ENCODE measurements at places on chromosomes 3 and 15. TPM values are rescaled to one million over a fixed set of nuclear protein-coding genes. Genes with fewer than 3 reads are reported as not detected.

The CYP8B1 gene
- not detected for total RNA-seq

- H3K27ac ChIP-seq = no peak overlapping the region
- DNase-seq = no peak
- no peak overlapping the region for H3K4me3 ChIP-seq
- H3K27me3 ChIP-seq = no peaks in the 10 kb centered on the region
Observed at GRCh38 chr3:100083209-100083608, 31.1 kb downstream of the FILIP1L start.

The C3orf33 gene
- total RNA-seq = 2.4 TPM

GRCh38 chr3:172359996-172360395 lies 88.3 kb downstream of the GHSR start:
- H3K4me1 ChIP-seq = no peaks in the 10 kb centered on the region
- H3K27ac ChIP-seq = no peak overlapping the region
- DNase-seq = no peak
- H3K36me3 ChIP-seq = peaks cover 11% of the 10 kb centered on the region
- no peaks in the 10 kb centered on the region for H3K27me3 ChIP-seq

GRCh38 chr3:112605285-112605684 lies 35.7 kb downstream of the CCDC80 start:
- H3K4me3 ChIP-seq = no peak overlapping the region
- no peaks in the 10 kb centered on the region for H3K36me3 ChIP-seq
- H3K27me3 ChIP-seq = no peaks in the 10 kb centered on the region
- no peak overlapping the region for H3K27ac ChIP-seq
- peaks cover 18% of the 10 kb centered on the region for H3K4me1 ChIP-seq

- no peaks in the 10 kb centered on the region for H3K36me3 ChIP-seq
- no peak for DNase-seq
- H3K4me3 ChIP-seq = no peak overlapping the region
- H3K4me1 ChIP-seq = no peaks in the 10 kb centered on the region
Observed at GRCh38 chr15:95278532-95279245, 1047.3 kb downstream of the MCTP2 start.

DNA sequence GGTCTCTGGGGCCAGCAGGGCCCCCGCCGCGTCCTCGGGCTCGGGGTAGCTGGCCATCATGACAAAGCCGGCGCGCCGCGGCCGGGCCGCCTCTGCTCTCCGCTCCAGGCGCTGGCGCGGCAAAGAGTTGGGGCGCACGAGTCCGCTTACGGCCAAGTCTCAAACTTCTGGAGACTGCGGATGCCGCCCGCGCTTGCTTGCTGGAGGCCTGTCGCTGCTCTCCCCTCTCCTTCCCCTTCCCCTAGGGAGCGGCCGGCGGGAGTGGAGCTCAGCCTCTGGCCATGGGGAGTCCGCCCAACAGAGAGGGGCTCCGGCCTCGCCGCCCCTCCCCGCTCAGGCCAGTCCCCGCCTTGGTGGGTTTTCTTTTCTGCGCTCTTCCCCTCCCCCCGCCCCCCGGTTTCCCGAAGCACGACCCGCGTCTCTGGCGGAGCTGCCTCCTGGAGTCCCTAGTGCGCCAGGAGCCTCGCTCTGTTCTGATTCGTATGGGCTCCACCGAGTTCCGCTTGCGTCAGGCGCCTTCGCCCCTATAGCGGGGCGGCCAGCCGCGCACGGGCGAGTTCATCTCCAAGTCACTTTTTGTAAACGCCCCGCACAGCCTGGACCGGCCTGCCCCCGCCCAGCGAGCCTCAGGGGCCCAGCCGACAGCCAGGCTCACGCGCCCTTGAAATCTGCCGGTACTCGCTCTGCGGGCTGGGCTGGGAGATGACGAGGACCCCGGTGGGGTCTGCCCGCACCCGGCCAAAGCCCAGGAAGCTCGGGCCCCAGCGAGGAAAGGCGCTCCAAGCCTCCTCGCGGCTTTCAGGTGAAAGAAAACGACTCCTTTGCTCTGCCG lies at the start of the genes FOXL2 and FOXL2NB:
Gene FOXL2, minus strand, starts transcription at position 475 of the 832 bp plus-strand sequence. Its CDS starts 415 bp downstream, at position 60.
Gene FOXL2NB, plus strand, starts transcription at position 555 of the 832 bp plus-strand sequence. Its CDS starts 148 bp downstream, at position 703.
- peak within 1 kb of the TSS; percentile 49 for H3K4me3 ChIP-seq
- H3K27ac ChIP-seq = no peak within 1 kb of the TSS
- peaks cover 30% of the 10 kb centered on the region for H3K4me1 ChIP-seq
- peaks cover 73% of the 10 kb centered on the region for H3K27me3 ChIP-seq
- peak; percentile 44 for DNase-seq

- H3K4me1 ChIP-seq = peaks cover 17% of the 10 kb centered on the region
- no peak overlapping the region for H3K4me3 ChIP-seq
- H3K36me3 ChIP-seq = peaks cover 17% of the 10 kb centered on the region
- H3K27me3 ChIP-seq = no peaks in the 10 kb centered on the region
Observed at GRCh38 chr15:68275165-68275746, 2.3 kb upstream of the FEM1B start.

The SERPINI2 gene
- not detected for total RNA-seq

DNA sequence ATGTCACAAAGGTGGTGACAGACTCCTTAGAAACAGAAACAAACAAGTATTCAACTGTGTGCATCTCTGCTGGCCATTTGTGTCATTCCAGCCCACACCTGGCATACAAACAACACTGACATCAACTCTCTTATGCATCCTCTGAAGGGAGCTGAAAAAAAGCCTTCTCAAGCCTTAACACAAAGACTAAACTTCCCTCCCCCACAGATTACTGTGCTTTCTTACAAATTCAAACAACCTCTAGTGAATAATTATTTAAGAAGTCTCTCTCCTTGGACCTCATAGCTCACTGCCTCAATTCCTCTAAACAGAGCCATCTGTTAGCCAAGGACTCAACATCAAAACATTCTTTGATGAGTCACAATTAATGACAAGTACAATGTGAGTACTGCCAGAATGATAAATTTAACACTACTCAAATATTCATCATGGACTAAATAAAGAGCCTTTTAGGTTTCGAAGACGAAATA lies 132.1 kb downstream of the WDR76 start:
- peaks cover 28% of the 10 kb centered on the region for H3K27me3 ChIP-seq
- no peak for DNase-seq
- H3K4me3 ChIP-seq = no peak overlapping the region
- H3K4me1 ChIP-seq = peaks cover 15% of the 10 kb centered on the region
- no peaks in the 10 kb centered on the region for H3K36me3 ChIP-seq

The CD200 gene
- total RNA-seq = 16.7 TPM

The CIP2A gene
- total RNA-seq = 44.9 TPM

GRCh38 chr3:133361435-133361834 lies 38.4 kb upstream of the BFSP2 start:
- no peak overlapping the region for H3K27ac ChIP-seq
- H3K36me3 ChIP-seq = no peaks in the 10 kb centered on the region
- H3K27me3 ChIP-seq = no peaks in the 10 kb centered on the region
- no peak overlapping the region for H3K4me3 ChIP-seq
- no peak for DNase-seq
- H3K4me1 ChIP-seq = no peaks in the 10 kb centered on the region

DNA sequence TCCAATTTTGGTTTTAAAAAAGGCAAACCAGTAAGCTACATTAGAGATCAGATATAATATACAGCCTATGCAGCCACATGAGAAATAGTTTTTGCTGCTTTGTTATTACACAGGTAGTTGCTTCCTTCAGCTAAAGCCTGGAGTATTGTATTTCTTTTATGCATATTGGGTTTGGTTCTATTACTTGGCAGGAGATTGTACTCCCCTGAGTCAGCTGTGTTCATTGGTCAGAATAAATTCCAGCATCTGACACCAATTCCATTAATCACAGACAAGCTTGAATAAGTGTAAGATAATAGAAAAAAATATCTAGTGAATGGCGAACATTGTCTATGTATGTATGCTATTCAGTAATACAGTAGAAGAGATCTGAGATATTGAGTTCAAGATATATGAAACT lies 26.1 kb upstream of the ZCWPW2 start:
- no peak for DNase-seq
- peaks cover 43% of the 10 kb centered on the region for H3K4me1 ChIP-seq
- peaks cover 31% of the 10 kb centered on the region for H3K36me3 ChIP-seq
- H3K27ac ChIP-seq = no peak overlapping the region
- H3K4me3 ChIP-seq = no peak overlapping the region
- H3K27me3 ChIP-seq = no peaks in the 10 kb centered on the region

DNA sequence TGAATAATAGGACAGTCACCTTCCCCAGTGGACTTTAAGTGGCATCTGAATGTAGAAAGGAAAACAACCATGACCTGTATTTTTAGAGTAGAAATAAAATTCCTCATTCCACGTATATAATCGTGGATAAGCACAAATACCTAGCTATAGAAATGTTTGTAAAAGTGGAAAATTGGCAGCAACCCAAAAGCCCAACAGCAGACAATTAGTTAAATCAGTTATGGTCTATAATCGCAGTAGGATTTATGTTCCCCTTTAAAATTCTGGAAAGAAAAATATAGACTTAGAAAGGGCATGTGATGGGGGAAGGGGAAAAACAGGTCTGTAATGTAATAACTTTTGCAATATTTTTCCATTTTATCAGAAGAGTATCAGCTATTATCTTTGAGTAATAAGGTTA lies 241.9 kb upstream of the ST8SIA2 start:
- no peak overlapping the region for H3K27ac ChIP-seq
- no peaks in the 10 kb centered on the region for H3K4me1 ChIP-seq
- no peak overlapping the region for H3K4me3 ChIP-seq
- H3K36me3 ChIP-seq = no peaks in the 10 kb centered on the region

The FOXB1 gene
- total RNA-seq = 0.13 TPM

The VPS39 gene
- 49.8 TPM for total RNA-seq

- peaks cover 32% of the 10 kb centered on the region for H3K36me3 ChIP-seq
- H3K4me1 ChIP-seq = peaks cover 17% of the 10 kb centered on the region
- no peak for DNase-seq
- H3K4me3 ChIP-seq = no peak overlapping the region
- no peak overlapping the region for H3K27ac ChIP-seq
Observed at GRCh38 chr15:40722934-40723333, 28.0 kb downstream of the RAD51 start.

DNA sequence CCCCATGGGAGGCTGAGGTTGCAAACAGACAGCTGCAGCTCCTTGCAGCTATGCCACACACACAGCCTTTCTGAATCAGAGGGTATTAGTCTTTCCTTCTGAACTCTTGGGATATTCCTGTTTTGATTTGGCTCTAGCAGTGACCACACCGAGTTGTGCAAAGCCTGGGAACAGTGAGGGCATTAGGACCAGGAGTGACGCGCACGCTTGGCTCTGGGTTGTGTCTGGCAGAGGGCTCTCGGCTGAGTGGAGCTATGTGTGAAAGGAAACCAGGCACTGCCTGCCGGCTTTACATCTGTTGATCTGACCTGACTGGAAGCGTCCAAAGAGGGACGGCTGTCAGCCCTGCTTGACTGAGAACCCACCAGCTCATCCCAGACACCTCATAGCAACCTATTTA lies at the start of gene GALNT15:
Gene GALNT15, plus strand, starts transcription at position 292 of the 400 bp plus-strand sequence. CDS start 472 bp downstream, outside the sequence.
- H3K4me1 ChIP-seq = no peaks in the 10 kb centered on the region
- no peak within 1 kb of the TSS for H3K27ac ChIP-seq
- H3K36me3 ChIP-seq = no peaks in the 10 kb centered on the region
- no peak within 1 kb of the TSS for H3K4me3 ChIP-seq
- peaks cover 18% of the 10 kb centered on the region for H3K27me3 ChIP-seq

DNA sequence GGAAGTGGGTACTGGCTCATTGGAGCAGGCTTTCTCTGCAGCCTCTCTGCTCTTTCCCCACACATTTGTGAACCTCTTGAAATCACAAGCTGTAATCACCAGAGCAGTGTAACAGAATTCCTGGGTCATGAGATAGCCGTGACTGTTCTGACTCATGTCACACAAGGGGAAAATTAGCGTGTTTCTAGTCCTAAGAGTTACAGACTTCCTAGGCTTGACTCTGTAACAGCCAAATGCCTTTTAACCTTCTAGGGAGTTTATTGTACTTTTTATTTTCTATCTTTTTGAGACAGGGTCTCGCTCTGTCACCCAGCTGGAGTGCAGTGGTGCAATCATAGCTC lies 54.7 kb upstream of the TRAK1 start:
- peaks cover 15% of the 10 kb centered on the region for H3K4me1 ChIP-seq
- no peak for DNase-seq
- H3K4me3 ChIP-seq = no peak overlapping the region
- no peaks in the 10 kb centered on the region for H3K27me3 ChIP-seq

The XYLB gene
- 4.7 TPM for total RNA-seq

DNA sequence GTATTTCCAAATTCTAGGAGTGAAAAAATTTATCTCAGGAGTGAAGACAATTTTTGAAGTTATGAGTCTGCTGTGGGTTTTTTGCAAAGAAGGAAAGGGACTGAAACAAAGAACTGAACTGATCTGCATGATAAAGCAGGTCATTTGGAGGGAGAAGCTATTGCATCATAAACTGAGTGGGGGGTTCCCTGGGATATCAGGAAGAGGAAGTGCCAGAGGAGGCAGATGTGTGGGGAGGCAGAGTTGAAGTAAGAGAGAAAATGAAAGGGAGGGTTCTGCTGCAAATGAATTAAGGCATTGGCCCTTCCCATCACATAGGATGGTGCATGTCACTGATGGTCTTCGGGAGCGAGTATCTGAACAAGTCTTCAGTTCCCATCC lies 379.2 kb downstream of the VPS13C start:
- no peak overlapping the region for H3K27ac ChIP-seq
- no peaks in the 10 kb centered on the region for H3K4me1 ChIP-seq
- H3K27me3 ChIP-seq = peaks cover 17% of the 10 kb centered on the region
- no peak overlapping the region for H3K4me3 ChIP-seq
- H3K36me3 ChIP-seq = no peaks in the 10 kb centered on the region

GRCh38 chr3:129950318-129951046 lies 24.0 kb upstream of the TRH start:
- H3K36me3 ChIP-seq = no peaks in the 10 kb centered on the region
- no peak for DNase-seq
- no peak overlapping the region for H3K4me3 ChIP-seq
- H3K4me1 ChIP-seq = no peaks in the 10 kb centered on the region

DNA sequence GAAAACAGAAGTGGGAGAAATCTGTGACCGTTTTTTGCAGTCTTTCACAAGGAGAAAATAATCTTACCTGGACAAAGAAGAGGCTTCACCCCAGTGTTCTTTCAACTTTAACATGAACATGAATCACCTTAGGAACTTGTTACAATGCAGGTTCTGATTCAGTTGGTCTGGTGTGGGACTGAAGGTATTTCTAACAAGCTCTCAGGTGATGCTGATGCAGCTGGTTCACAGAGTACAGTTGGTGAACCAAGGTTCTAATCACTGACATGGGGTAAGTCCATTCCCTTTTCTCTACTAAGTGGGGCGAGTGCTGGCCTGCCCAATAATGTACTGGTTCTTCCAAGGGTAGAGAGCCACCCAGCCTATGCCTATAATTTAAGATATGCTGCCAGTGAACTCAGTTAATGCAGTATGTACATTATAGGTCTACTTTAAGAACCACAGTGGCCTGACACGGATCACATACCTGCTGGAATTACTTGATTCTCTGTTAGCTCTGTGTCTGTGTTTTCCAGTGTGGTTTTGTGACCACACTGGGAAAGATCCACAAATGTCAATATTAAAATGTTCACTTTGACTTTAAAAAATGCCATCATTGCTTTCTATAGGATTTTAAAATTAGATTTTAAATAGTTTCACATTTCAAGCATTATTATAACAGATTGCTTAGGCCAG lies 304.1 kb downstream of the ZNF621 start:
- H3K4me3 ChIP-seq = no peak overlapping the region
- H3K36me3 ChIP-seq = no peaks in the 10 kb centered on the region
- H3K27me3 ChIP-seq = peaks cover 6% of the 10 kb centered on the region
- no peak overlapping the region for H3K27ac ChIP-seq
- DNase-seq = no peak
- no peaks in the 10 kb centered on the region for H3K4me1 ChIP-seq

DNA sequence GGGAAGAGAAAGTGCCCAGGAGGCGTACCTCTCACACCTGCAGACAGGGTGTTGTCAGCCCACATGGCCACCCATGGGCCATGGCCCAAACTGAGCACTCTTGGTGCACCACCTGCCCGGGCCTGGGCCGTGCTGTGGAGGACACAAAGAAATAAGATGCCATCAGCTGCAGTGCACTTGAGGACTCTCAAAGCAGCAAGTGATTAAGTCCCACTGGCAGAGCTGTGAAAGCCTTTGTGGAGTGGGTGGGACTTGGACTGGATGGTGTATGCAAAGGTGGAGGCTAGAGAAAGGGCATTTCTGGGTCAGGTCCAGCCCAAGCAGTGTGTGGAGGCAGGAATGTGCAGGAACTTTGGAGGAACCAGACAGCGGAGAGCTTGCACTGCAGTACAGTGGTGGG lies 122.3 kb downstream of the MEGF11 start:
- no peaks in the 10 kb centered on the region for H3K27me3 ChIP-seq
- no peak overlapping the region for H3K4me3 ChIP-seq
- peaks cover 6% of the 10 kb centered on the region for H3K4me1 ChIP-seq

The FANCD2 gene
- total RNA-seq = 90.3 TPM

Data from activated CD8-positive, alpha-beta T cell treated with anti-CD3 and anti-CD28 coated beads for 36 hours (primary cell).